CD4-positive, alpha-beta T cell treated with Interleukin-17A for 4 hours (primary cell): ENCODE measurements at places on chromosomes 7 and 10.

DNA sequence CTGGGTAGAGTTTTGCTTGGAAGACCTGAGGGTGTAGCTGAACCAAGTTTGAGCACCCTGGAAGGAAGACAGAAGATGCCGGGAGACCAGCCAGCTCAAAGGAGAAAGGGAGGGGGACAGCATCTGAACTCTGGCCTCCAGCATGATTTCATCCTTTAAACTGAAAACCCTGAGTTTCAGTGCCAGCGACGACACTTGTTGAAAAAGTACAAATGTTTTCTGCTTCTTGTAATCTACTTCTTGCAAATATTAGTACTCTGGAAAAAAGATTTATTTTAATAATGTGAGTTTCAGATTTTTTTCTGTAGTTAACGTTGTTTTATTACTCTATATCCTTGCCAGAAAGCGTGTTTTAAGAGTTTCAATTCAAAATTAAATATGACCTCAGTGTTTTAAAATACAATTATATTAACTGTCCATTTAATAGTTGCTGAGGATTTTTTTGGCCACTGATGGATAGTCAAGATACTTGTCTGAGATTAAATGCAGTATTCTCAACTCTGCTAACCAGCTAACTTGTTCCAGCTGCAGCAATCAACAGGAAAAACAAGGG, 227.7 kb downstream of the MGMT start:
- no peak for DNase-seq

GRCh38 chr10:51090190-51090589, 15.9 kb downstream of the PRKG1 start:
- no peak for DNase-seq

DNA sequence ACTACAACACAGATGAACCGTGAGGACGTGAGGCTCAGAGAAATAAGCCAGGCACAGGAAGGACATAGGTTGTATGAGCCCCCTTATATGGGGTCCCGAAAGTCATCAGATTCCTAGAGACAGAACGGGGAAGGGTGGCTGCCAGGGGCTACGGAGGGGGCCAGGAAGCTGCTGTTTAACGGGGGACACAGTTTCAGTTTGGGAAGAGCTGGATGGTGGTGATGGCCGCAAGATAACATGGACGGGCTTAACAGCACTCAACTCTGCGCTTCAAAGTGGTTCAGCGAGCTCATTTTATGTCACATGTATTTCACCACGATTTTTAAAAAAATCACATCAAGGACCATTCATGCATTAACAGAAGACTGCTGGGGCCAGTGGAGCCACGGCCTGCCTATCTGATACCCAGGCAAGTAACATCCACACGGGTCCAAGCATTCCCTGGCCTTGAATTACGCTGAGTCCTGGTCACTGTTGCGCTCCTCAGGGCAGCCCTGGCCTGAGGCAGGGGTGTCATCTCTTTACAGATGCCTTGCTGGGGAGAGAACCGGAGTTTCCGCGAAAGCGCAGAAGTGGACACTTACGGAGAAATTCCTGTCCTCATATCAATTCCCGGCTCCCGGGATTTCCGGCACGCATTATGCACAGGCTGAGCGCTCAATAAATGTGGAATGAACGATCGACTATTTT, 1.5 kb downstream of the CARD11 start:
- no peak for DNase-seq

DNA sequence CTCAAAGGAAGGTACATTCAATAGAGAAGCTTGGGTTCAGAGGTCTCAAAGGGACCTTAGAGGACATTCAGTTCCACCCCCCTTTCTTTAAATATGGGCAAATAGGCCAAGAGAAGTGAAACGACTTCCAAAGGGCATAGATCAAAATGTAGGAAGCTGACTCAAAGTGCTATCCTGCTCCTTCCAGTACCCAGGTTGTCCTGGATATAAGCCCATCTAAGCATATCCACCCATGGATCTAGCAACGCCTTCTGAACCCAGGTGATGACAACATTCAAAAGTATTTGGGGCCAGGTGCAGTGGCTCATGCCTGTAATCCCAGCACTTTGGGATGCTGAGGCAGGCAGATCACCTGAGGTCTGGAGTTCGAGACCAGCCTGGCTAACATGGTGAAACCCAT, 5.3 kb downstream of the ATXN7L1 start:
- DNase-seq, result no peak

DNA sequence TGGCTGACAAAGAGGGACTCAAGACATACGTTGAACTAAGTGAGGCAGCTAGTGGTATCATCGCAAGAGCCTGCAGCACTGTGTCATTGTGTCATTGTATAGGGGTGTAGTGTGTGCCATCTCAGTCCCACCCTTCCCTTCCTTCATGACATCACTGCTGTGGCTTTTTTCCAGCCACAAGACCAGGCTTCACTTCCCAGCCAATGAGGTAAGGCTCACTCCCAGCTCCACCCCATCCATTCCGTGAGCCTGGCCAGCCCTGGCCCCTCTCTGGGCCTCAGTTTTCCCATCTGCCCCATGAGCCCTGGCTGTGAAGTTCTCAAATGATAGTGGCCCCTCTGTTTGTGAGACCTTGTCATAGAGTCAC, 134.3 kb upstream of the ZMIZ1 start:
- no peak for DNase-seq

- DNase-seq, result no peak
These were observed 77.7 kb upstream of the GPR37 start for GRCh38 chr7:124843336-124843735.

GRCh38 chr10:113161066-113161465, 211.0 kb downstream of the TCF7L2 start:
- DNase-seq, result no peak

DNA sequence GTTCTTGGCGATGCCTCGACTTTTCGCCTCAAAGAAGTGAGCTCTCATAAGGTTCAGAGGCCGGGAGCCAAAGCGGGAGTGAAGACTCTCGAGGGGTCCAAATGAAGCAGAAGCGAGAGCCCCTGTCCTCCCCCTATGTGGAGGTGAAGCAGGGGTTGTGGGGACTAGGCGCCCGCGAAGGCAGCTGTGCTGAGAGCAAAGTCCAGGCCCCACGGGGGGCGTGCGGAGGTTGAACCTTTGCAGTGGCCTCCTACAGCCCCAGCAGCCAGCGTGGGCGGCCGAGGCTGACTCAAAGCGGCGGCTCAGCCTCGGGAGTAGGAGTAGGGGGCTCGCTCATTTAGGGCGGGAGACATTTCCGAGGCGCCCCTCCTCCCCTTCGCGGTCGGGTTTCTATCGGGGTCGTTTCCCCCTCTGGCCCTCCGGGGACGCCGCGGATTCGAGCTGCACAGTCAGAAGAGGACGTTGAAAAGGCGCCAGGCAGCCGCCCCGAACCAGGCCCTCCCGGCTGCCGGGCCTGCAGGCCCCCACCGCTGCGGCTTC, 553 bp upstream of the ADD3 start:
- DNase-seq, result no peak

GRCh38 chr10:131698986-131699385, 201.8 kb upstream of the PPP2R2D start:
- no peak for DNase-seq

GRCh38 chr7:907158-907980, 31.0 kb downstream of the GET4 start:
- DNase-seq, result no peak

DNA sequence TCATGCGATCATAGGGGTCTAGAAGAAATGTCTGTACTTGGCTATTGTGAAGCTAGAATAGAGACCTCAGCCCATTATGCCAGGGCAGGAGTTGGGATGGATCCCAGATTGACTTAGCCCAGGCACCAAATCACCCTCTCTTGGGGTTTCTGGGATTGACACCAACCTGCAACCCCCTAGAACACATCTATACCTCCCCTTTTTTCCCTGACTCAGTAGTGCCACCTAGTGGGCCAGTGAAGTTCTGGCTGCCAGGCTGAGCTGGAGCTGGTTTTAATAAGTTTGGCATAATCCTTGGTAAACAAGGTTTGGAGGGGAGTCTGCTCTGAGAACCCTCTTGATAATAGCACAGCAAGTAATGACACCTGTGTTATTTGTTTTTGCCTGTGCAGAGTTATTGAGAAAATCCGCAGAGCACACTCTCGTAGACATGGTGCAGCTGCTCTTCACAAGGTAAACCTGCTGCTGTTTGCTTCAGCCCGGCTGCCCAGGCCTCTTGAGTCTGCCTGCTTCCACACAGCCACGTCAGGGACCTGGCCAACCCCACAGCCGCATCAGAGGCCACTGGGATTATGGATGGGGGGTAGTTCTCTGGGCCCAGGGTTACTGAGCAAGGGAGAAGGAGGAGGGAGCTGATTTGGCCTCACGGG, 43.3 kb upstream of the NFKB2 start:
- peak; percentile 78 for DNase-seq

DNA sequence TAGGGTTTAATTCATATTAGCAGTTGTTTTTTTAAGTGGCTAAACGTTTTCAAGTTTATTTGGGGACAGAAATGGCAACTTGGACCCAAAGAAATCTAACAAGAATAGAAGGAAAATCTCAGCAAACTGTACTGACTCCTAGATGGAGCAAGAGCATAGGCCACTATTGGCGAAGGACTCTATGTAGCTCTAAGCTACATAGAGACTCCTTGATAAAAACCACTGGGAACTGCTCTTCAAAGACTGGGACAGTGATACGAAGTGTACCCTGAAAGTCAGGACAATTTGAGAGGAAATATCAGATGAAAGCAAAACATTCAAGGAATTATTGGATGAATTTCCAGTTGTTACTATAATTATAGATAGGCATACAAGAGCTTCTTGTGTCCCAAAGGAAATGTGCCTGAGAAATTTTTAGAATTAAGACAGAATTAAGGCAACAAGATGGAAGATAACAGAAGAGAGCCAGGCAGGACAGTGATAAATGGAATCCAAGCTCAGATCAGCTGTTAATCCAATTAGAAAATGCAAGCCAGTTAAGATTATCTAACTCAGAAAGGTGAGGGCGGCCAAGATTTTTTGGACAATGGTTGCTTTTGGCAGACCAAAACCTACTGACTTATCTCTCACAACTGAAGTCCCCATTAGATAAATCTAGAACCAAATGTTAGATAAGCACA, 103.7 kb upstream of the IFRD1 start:
- DNase-seq, result no peak

GRCh38 chr7:115346685-115347084, 424.8 kb downstream of the MDFIC start:
- no peak for DNase-seq

DNA sequence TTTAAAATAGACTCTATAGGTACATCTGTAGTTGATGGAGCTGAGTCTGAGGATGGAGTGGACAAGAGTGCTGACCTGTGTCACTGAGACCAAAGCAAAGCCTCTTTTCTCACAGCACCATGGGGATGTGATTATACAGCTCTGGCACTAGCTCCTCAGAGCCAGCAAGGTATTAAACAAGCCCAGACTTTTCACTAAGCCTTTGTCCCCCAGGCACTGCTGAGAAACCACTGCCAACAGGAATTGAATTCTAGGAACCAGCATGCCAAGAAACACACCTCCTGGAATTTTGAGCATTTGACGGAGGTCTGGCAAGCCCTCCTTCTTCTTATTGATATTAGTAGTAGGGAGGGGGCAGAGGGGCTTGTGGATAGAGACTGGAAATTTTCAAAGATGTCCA, 147.0 kb downstream of the C1GALT1 start:
- DNase-seq, result no peak

DNA sequence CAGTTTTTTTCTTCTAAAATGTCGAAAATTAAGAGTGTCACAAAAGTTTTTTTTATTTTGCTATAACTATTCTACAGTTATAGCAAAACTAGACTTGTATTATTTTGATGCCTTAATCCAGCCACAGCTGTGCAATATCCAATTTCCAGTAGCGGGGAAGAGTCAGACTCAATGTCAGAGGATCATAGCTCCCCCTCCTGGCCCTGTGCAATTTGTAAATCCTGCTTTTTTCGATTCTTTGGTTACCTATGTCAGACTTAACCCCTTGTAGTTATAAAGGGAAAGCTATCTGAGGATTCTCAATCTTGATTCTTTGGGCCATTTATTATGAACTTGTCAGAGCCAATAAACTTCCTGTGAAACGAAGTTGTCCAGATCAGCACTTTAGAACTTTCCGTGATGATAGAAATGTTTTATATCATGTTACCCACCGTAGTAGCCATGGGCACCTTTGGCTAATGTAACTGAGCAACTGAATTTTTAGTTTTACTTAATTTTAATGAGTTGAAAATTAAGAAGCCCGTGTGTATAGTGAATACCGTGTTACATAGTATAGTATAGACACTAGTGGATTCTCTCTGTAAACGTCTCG, 87.7 kb upstream of the PRKCQ start:
- peak; percentile 62 for DNase-seq

- no peak for DNase-seq
These were observed 335.4 kb upstream of the KAT6B start for GRCh38 chr10:74491014-74491413.

DNA sequence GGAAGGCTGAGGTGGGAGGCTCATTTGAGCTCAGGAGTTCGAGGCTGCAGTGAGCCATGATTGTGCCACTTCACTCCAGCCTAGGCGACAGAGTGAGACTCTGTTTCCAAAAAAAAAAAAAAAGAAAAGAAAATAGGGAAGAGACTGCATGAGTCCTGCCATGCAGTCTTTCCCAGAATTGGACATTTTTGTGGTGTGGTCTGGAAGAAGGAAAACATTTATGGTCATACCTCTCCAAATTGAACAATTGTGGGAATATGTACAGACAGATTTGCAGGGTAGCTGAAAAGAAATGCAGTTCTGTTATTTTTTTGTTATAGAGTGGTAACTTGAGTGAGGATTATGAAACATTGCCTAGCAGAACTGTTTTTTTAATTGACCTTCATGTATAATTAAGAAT, 198.1 kb downstream of the AUTS2 start:
- no peak for DNase-seq
